ENCODE measurements at places on chromosomes 11 and 22.
A peak's percentile ranks its signal among the peaks of the same experiment; 100 is the strongest.

- DNase-seq = peak; percentile 43
Measured at GRCh38 chr11:35141571-35141971, 2.6 kb downstream of the CD44 start.

- no peak for DNase-seq
Measured at GRCh38 chr11:114185436-114185835, 110.8 kb upstream of the NNMT start.

- no peak for DNase-seq
Measured at GRCh38 chr11:79212741-79213190, 228.1 kb downstream of the TENM4 start.

DNA sequence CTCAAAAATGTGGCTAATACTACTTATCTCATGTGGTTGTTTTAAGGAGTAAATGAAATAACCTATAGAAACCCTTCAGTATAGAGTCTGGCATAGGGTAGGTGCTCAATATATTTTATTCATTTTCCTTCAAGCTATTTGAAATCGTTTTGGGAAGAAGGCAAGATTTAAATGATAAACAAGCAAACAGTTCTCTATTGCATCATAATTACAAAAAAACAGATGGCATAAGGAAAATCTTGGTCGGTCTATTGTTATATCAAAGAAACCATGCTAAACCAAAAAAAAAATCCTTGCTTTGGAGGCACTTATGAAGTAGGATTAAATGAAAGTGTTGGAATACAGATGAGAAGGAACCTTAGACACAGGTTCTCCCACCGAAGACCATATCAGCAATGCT, 4.7 kb downstream of the ZNF202 start:
- no peak for DNase-seq

- no peak for DNase-seq
Measured at GRCh38 chr22:49561976-49562375, 265.7 kb downstream of the BRD1 start.

- peak; percentile 15 for DNase-seq
Measured at GRCh38 chr11:94183886-94184264, 55.2 kb downstream of the PANX1 start.

- no peak for DNase-seq
Measured at GRCh38 chr11:108568195-108568858, 25.2 kb downstream of the EXPH5 start.

GRCh38 chr22:25404928-25405816, 159.3 kb upstream of the GRK3 start:
- DNase-seq = peak; percentile 67

- DNase-seq = no peak
Measured at GRCh38 chr11:128338811-128339210, 248.5 kb downstream of the ETS1 start.

DNA sequence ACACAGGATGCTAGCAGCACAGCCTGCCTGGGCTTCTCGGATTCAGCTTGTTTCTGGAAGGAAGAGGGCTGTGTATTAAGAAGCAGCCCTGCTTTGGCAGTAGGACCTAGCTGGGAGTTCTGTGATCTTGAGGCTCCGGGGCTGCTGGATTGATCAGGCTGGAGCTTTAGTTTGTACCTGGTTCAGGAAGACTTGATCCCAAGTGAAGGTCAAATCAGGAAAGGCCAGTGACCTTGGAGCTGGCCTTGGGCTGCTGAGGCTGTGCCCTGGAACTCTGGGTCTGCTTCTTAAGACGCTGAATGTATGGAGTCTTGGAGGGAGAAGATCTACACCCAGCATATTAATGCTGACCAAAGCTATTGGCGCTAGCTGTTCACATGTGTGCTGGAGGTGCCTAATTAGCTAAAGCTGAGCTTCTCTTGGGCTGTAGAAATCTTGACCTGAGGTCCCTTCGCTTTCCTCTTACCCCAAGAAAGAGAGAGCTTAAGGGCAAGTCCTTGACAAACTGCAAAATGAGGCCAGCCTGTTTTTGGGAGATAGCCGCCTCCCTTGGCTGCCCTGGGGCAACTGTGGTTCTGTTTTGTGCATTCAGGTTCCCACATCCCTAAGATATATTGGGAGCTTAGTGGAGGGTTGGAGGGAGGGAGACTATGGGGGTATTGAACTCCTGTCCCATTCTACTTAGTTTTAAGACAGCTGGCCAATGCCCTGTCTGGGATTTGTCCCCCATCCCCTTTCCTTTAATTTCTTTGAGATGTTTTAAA, 135.9 kb downstream of the DBX1 start:
- no peak for DNase-seq

DNA sequence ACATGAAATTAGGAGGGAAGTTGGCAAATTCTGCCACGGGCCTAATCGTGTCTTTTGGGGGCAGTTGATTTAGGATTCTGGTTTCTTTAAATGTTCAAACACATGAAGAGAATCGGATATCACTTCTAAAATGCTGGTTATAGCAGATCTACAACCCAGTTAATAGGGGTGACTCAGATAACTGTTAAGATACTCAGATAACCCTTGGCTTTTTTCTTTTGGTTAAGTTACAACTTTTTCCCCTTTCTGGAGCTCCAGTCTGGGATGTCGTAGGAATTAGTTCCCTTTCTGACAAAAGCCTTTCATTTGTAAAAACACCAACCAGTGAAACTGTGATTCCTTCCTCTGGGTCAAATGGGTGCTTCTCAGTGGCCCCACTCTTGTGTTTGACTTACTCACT, 976 bp downstream of the DEPDC7 start:
- DNase-seq = no peak

GRCh38 chr11:111635706-111636045, 33.4 kb downstream of the SIK2 start:
- no peak for DNase-seq

- DNase-seq = no peak
Measured at GRCh38 chr11:101446238-101446637, 137.6 kb downstream of the TRPC6 start.

DNA sequence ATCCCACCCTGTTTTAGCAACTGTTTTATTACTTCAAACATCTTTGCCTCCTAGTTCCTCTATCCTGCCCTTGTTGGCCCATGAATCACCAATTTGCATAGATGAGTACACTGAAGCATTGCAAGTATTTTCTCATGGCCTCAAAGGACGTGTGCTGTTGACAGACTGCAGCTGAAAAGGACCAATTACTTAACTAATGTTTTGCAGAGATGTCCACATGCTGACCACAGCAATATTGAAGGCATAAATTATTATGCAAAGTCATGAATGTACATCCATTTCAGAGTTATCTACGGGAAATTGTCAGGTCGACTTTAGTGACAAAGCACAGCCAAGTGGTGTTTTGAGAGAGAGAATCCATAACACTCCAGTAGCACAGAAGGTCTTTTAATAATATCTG, 64.8 kb downstream of the CADM1 start:
- no peak for DNase-seq

DNA sequence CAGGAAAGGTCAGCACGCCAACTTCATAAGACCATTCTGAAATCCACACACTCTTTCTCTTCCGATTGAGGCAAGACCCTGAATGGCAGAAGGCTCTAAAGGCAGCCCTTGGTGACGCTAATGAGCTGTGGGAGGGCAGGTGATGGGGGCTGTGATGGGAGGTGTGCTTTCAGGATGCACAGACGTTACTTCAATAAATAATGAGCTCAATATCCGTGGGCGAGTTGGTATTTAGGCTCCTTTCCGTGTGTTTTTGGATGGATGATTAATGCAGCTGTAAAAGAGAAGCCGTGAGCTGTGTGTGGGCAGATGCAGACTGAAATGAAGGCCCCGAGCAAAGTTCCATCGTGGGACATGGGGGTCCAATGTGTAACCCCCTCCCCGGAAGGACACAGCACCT, 130.6 kb upstream of the CSNK2A3 start:
- DNase-seq = no peak

DNA sequence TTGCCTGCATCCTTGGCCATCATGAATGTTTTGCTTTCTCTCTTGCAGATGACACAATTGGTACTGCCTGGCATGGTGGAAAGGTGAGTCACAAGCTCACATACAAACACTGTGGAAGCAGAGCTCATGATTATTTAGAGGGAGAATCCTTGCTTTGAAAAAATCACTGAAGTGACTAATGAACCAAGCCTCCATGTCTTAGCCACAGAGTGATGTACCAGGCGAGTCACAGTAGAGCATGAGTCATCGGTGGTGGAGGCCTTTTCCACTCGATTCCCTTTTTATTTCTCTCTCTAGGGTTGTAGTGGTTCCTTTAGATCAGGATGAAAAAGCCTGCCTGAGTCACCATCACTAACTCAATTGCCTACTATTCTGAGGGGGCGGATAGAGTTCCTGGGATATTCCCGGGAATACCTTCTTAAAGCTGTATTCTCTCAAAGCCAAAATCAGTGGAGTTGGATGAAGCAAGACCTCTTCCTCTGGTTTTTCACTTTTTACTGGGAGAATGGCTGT, 49.6 kb upstream of the ALKBH3 start:
- DNase-seq = peak; percentile 55

- DNase-seq = no peak
Measured at GRCh38 chr11:14181121-14181520, 177.9 kb downstream of the RRAS2 start.

- no peak for DNase-seq
Measured at GRCh38 chr11:13290221-13290980, 12.8 kb downstream of the BMAL1 start.

Measured in activated naive CD4-positive, alpha-beta T cell treated with Interleukin-2 at 50 U/mL for 16 hours (primary cell).